ENCODE measurements at places on chromosomes 2 and 18.

GRCh38 chr18:53755914-53756609 is 468.4 kb downstream of the MBD2 start:
- DNase-seq = no peak

DNA sequence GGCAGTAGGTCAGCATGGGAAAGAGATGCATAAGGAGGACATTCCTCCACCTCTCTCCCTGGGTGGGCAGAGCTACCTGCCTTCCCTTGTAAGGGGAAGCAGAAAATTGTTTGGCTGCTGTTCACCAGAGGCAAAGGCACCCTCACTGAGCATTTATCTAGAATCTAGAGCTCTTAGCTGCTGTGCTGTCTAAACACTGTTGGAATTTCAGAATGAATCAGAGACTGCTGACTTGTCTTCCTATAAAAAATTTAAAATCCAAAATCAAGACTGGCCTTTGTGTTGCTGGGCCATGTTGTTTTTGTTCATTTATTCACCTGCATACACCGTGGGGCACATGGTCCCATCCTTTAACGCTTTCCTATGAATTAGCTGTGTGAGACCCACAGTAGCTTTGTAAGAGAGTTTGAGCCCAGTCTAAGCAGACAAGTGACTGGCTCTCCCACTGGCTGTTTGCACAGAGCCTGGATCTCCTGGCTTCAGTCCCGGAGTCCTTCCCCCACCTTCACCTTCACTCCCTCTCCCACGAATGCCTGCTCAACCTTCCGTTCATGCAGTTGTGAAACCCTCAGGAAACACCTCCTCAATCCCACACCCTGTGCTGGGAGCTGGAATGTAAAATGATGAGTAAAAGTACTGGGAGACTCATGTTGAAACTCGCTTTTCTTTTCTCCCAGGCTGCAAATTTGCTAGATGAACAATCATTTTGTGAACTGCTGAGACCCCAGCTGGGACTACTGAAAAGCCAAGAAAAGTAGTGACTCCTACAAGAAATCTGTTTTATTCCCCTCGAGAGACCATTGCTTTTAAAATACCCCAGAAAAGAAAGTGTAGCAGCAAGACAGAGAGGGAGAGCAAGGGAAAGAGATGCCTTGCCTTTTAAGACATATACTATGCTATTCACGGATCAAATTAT is 76.2 kb downstream of the FAM168B start:
- no peak for DNase-seq

DNA sequence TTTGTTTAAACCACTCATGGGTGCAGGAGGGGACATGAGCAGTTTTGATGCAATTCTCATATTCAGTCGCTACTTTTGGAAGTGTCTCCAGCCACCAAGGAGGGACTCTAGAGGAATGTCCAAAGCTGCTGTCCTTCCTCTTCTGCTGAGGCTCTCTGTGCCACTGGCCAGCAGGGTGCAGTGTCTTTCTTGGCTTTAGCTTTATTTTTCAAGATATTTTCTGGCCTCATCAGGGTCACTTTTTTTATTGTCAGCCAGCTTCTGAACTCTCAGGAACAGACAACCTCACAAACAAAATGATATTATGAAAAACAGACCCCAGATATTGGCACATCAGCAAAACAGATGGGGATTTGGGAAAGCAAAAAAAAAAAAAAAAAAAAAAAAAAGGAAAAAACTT is 289.3 kb upstream of the ZSWIM2 start:
- no peak for DNase-seq

DNA sequence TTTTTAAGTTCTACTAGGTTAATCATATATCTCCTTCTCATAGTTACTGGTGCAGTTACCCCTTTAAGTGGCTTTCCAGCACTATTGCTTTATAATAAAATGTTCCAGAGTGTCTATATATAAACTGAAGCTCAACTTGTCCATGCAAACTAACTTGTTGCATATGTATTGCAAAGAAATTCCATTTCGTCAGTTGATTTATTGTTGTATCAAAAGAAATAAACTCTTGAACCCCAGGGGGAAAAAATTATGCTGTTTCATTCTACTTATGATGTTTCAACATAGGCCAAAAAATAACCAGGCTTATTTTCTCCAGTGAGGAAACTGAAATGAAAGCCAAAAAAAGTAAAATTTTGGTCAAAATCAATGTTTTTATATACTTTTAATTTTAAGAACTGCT is 491.9 kb downstream of the NR4A2 start:
- DNase-seq = no peak

- no peak for DNase-seq
Measured at GRCh38 chr2:151922845-151923666, 94.8 kb upstream of the ARL5A start.

- no peak for DNase-seq
Measured at GRCh38 chr2:72695676-72696075, 130.2 kb downstream of the EXOC6B start.

GRCh38 chr18:7784171-7784570 is 217.1 kb downstream of the PTPRM start:
- DNase-seq = no peak

- no peak for DNase-seq
Measured at GRCh38 chr2:64637931-64638330, 15.8 kb downstream of the SERTAD2 start.

DNA sequence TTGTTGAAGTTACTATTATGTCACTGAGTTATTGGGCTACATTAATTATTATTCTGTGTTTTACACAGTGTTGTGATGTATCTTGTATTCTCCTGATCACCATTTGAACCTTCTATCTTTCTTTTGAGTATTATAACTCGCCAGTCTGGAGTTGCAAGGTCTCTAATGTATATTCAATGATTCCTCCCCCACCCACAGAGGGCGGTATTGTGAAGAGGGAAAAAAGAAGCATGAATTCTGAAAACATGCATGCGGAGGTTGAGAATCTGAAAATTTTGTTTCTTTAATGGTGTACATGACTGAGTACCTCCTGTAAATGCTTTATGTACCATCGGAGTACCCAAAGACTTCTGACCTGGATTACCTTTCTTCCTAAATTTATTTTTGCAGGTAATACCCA is 266.6 kb downstream of the NR4A2 start:
- no peak for DNase-seq

DNA sequence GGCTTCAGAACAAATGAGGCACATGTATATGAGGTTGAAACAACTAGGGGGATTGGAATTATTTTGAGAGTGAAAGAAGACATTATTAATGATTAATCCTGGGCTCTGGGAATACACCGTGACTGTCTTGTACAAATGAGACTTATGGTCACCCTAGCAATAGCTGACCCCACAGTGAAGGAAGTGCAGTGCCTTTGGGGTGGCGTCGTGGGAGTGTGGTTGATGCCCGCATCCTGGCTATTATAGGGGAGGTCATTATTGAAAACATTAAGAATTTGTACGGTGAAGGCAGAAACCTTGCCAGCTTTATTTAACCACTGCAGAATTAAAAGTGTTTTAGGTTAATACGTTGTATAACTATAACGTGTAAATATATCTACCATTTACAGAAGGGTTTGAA is 296.7 kb downstream of the CYRIA start:
- DNase-seq = no peak

DNA sequence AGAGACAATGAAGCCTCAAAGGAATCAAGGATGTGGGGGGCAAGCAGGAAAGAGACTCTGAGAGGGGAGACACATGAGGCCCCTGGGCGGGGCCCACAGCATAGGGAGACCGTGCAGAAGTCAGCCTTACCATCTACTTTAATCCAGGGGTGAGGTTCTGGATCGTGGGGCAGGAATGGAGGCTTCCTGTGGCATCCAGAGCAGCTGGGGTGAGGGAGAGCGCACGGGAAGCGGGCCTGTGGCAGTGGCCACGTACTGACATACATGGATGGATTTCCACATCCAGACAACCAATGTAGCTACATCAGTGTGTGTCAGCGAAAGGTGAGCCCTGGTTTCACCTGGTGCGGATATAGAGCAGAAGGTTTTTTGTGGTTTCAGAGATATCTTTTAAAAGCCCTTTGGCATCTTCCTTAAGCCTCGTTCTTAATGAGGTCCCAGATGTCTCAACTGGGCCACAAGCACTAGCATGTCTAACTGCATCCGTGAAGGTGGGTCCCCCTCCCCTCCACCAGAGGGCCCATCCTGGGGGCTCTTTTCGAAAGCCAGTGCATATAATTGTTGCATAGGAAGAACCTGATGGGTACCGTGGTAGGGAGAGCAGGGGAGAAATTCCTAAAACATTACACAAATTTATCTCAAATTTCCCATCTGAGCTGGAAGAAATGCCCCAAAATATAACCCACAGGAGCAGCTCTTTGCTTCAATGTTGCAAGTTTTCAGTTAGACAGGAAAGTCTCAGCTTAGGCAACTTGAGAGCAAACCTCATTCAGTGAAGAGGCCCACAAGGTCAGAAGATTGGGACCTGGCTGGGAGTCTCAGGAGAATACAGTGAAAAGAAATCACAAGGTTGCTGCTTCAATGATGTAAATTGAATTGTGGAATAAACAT is 90.9 kb downstream of the SP3 start:
- DNase-seq = no peak

DNA sequence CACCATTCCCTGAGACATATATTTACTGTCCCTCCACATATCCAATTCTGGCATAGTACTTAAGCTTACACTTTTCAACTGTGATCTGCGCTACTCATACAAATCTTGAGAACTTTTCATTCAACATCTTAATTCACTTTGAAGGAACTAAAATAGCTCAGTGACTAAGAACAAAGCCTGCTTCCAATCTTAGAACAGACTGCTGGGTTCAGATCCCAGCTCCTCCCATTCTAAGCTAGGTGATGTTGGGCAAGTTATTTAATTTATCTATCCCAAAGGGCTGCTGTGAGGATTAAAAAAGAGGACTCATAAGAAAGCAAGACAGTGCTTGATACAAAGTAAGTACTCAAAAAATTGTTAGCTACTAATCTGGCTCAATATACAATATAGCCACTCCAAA is 57.9 kb downstream of the UGP2 start:
- no peak for DNase-seq

GRCh38 chr2:217301142-217301925 is 441.5 kb upstream of the TNP1 start:
- no peak for DNase-seq

DNA sequence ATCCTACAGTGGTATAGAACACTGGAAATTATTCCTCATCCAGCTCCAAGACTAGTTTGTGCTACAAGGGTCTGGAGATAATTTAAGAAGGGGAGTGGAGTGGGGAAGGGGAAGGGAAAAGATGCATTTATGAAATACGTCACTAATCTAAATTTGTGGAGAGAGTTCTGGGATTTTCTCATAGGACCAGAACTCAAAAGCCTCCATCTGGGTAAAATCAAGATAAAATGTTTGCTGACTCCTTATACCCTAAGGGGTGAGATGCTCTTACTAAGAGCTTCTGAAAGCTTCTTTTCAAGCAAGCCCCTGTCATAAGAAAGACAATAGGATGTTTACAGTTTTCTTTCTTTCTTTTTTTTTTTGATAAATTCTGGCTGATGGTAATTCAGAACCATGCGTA is 88.5 kb upstream of the RBMS1 start:
- no peak for DNase-seq

- no peak for DNase-seq
Measured at GRCh38 chr2:73033766-73034381, 37.6 kb downstream of the SFXN5 start.

GRCh38 chr2:28071221-28071620 is 180.7 kb downstream of the BABAM2 start:
- no peak for DNase-seq

GRCh38 chr2:13289310-13289709 is 572.6 kb downstream of the TRIB2 start:
- DNase-seq = no peak

DNA sequence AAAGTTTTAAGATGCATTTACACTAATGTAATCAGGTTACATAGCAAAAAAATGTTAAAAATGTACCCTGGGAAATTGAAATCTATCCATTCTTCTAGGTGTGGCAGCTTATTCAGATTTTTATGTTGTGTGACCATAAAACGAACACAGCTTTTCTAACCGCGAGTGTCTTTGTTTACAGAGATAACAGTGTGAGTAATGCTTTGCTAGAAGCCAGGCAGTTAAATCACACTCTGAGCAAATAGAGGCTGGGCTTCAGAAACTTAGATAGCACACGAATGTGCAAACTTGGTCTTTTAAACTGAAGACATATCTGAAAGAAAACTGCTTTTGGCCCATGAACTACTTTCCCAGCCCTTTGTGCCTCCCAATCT is 116.1 kb downstream of the SPTBN1 start:
- peak; percentile 61 for DNase-seq

GRCh38 chr2:177249038-177249437 is 15.5 kb downstream of the NFE2L2 start:
- DNase-seq = no peak

GRCh38 chr2:195642679-195643068 is 14.4 kb upstream of the SLC39A10 start:
- no peak for DNase-seq

DNA sequence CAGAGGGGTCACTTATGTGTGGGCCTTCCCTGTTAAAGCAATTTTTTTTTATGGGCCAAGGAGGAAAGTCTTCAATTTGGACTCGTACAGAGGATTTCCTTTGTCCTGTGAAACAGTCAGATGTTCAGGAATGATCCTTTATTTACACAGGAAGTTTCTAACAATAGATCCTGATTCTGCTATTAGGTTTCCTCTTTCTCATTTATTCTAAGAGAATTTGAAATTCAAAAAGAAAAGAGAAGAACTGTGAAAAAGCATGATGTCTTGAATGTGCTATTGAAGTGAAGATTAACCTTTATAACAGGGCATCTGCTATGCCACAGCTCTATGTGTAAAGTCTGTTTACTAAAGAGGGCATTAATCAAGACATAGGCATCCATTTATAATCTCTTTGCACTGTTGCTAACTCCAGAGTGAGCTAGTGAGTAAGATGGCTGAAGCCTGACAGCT is 105.3 kb upstream of the FAM98A start:
- DNase-seq = no peak

DNA sequence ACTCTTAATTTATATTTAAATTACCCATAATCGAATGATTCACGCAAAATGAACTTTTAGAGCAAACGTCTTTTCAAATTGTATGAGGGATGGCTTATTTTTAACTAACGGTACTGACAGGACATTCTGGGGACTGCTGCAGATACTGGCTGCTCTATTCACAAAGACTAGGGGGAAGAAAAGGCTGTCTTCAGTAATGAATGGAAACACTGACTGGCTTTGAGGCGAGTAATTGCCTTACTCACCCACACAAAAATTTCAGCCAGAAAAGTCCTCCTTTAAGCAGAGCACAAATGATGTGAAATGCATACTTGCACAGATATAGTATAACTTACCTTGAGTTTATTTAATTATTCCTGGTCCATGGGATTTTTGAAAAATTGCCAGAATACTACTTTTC is 852.6 kb downstream of the DPP10 start:
- DNase-seq = no peak

GRCh38 chr2:120597595-120598193 is 138.0 kb upstream of the GLI2 start:
- DNase-seq = no peak

GRCh38 chr2:64978514-64979268 is 10.5 kb upstream of the SLC1A4 start:
- no peak for DNase-seq

GRCh38 chr18:10330428-10330827 is 124.0 kb upstream of the APCDD1 start:
- no peak for DNase-seq

GRCh38 chr2:181178823-181179412 is 198.5 kb downstream of the UBE2E3 start:
- peak; percentile 41 for DNase-seq

GRCh38 chr18:41324020-41324791 is 630.8 kb upstream of the PIK3C3 start:
- DNase-seq = no peak

Data from CD4-positive, alpha-beta T cell treated with Interleukin-6 at 100 ng/mL for 8 hours (primary cell).